ENCODE measurements at places on chromosomes 2 and 18.

- DNase-seq = no peak
Measured at GRCh38 chr2:235468978-235469655, 24.7 kb upstream of the AGAP1 start.

DNA sequence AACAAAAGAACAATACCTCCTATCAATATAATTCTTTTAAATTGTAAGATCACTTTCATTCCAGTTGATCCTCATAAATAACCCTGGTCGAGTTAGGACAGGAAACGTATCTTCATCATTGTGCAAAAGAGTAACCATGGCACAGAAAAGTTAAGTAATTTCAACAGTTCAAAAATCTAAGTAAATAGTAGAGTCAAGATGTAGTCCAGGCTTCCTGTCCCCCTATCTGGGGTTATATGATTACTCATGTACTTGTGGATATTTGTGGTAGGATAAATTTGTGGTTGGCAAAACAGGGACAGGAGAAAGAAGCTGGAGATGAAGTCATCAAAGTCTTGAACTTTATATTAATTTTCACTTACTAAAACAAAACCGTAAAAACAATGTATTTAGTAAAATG lies 772.6 kb downstream of the TSN start:
- DNase-seq = no peak

- no peak for DNase-seq
Measured at GRCh38 chr18:8619041-8619440, 9.8 kb downstream of the RAB12 start.

- no peak for DNase-seq
Measured at GRCh38 chr2:8002765-8003393, 679.0 kb upstream of the ID2 start.
